ENCODE measurements at places on chromosomes 7 and 10. TPM values are rescaled to one million over a fixed set of nuclear protein-coding genes. Genes with fewer than 3 reads are reported as not detected.
A peak's percentile ranks its signal among the peaks of the same experiment; 100 is the strongest.

GRCh38 chr10:61272781-61273180 lies 180.4 kb downstream of the TMEM26 start:
- DNase-seq = no peak

Gene STAM
- total RNA-seq = 55.0 TPM

DNA sequence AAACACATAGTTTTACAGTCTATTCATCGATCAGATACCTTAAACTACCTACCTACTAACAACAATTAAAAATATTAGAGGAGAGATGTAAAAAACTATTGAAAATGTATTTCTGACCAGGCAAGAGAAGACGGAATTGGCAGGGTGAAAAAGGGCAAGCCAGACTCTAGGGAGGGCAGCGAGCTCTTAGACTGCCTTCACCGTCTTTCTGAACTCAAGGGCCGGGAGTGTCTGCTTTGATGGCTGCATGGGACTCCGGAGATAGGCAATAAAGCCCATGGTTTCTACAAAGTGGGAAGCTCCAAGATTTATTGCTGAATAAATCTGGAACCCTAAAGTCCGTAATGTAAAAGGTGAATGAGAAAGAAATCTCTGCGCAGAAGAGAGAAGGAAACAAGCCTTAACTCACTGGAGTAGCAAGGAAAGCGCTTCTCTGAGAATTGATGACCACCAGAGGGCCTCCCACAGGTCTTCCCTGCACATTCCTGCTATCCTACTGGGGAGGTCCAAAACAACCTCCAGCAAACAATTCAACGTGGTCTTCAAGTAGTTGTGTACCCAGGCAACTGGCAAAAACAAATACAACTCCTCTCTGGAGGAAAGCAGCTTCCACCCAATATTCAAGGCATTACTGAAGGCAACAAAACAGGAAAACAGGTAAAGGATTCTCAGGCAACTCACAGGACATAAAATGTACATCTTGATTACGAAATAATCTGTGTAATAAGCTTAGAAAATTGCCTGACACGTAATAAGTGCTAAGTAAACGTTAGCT lies 181.3 kb downstream of the SDK1 start:
- DNase-seq = no peak

Gene MBL2
- total RNA-seq = not detected

- no peak for DNase-seq
Measured at GRCh38 chr7:144528536-144529045, 125.1 kb upstream of the NOBOX start.

Gene SLC13A1
- total RNA-seq = not detected

- no peak for DNase-seq
Measured at GRCh38 chr7:100407285-100408180, 21.0 kb downstream of the ZCWPW1 start.

DNA sequence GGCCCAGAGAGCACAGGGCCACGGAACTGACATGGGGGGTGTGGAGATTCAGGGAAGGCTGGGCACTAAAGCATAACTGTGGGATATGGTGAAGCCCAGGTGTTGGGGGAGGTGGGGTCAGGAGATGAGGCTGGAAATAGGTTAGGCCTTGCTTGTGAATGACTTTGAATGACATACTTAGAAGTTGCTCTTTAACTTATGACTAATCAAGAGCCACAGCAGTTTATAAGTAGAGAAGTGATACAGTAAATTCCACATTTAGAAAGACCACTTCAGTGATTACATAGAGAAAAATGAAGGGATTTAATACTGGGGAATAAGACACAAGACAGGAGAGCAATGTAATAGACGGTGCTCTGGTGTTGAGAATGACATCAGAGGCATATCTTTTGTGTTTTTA lies 120.8 kb upstream of the SEC61G start:
- DNase-seq = no peak

DNA sequence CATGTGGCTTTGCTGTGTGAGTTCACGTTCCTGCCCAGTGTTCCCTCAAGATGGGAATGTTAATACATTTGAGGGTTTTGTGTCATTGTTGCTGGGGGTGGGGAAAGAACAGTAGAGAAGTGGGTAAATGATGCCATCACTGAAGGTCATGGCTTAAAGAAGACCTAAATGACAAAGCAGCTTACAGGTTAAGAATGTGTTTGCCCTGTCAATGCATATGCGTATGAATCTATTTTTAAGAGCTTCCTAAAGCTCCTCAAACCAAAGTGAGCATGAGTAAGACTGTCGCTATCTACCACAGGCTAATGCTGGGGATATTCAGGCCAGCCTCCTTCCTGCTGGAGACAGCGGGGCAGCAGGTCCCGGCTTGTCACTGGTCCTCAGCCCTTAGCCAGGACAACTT lies 162.9 kb downstream of the CREB5 start:
- no peak for DNase-seq

Gene TMEM196
- total RNA-seq = 1.0 TPM

DNA sequence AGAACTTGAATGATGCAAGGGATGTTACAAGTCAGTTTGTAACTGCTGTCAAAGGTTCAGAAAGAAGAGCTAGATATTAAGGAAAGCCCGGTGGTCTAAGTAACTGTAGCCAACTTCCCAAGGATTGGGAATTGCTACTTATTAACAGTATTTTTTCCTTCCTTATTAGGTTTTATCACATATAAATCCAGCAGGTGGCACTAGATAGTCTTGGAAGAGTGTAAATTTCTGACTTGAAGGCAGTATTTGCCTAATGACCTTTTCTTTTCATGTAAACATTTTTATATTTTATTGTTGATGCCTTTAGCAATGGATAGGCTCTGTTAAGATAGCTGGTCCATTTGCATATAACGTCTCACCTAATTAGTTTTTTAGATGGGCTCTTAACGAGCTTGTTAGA lies 51.2 kb downstream of the ANLN start:
- peak; percentile 2 for DNase-seq

- no peak for DNase-seq
Measured at GRCh38 chr7:50957431-50957830, 174.7 kb upstream of the GRB10 start.

- DNase-seq = no peak
Measured at GRCh38 chr10:90417029-90417428, 440.8 kb downstream of the HTR7 start.

Gene PRTFDC1
- total RNA-seq = 29.2 TPM

GRCh38 chr10:102988404-102989314 lies 70.6 kb downstream of the CNNM2 start:
- DNase-seq = no peak

Gene OPN1SW
- not detected for total RNA-seq

DNA sequence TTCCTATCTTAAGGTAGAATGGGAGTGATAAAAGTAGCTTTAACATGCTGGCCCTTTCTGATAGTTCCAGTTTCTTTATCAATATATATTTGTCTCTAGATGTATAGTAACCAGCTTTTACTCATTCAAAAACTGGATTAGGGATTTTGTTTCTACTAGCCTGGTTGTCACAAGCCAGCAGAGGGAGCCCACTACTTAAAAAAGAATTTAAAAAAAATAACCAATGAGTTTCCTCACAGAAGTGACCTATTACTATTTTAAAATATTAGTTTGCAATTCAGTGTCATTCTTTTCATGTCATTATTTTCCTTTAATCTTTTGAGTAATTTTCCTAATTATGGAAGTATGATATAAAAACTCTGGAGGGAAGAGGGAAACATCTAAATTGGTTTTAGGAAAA lies 142.1 kb downstream of the PHTF2 start:
- DNase-seq = no peak

Gene COL13A1
- total RNA-seq = 9.2 TPM

DNA sequence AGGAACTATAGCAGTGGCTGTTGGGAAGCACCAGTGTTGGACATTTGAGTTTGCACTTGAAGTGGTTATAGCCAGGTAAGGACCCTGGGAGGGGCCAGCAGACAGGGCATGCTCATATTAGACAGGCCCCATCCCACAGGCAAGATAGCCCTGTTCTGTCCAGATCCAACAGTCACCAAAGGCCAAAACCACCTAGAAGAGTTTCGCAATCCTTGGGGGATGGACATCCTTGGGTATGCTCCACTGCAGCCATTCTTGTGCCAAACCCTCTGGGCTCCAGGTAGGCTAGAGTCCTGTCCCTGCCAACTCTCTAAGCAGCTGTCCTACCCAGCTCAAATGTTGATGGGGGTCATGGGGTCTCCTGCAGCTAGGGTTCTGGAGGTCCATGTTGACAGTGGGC lies 76.8 kb downstream of the TMEM26 start:
- DNase-seq = no peak

Gene SFMBT2
- total RNA-seq = 30.9 TPM

GRCh38 chr7:71186535-71187057 lies 54.7 kb downstream of the GALNT17 start:
- DNase-seq = no peak

GRCh38 chr7:95095966-95096540 lies 188.7 kb downstream of the PPP1R9A start:
- DNase-seq = no peak

Gene MALRD1
- total RNA-seq = 13.8 TPM

DNA sequence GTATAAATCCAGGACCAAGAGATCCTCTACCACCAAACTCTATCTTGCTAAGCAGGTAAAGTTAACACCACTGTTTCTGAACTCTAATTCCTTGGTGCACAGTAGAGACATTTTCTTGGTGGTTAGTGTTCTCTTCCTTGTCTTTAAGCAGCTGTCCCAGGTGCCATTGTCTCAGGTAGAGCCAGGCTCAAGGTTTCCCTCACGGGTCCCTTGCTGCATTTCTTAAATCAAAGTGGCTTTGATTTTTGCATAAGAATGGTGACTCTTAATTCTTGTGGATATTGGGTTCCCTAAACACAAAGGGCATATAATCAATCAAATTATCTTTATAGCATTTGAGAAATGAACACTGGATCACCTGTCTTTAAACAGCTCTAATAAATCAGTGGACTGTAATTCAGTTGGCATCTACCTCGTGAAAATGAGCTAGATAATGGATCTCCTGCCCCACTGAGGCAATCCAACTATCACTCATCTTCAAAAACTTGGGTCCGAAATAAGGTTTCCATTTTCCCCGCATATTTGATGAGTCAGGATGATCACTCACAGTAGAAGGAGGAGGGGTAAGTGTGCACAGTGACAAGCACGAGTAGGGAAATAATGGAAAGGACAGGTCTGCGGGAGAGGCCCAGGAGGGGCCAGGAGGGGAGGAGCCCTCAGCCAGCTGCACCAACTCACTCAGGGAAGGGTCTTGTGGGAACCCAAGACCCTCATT lies 2.4 kb downstream of the ABCC2 start:
- no peak for DNase-seq

- no peak for DNase-seq
Measured at GRCh38 chr7:102287111-102287980, 678 bp downstream of the SH2B2 start.

- no peak for DNase-seq
Measured at GRCh38 chr7:38753347-38753746, 122.2 kb upstream of the AMPH start.

DNA sequence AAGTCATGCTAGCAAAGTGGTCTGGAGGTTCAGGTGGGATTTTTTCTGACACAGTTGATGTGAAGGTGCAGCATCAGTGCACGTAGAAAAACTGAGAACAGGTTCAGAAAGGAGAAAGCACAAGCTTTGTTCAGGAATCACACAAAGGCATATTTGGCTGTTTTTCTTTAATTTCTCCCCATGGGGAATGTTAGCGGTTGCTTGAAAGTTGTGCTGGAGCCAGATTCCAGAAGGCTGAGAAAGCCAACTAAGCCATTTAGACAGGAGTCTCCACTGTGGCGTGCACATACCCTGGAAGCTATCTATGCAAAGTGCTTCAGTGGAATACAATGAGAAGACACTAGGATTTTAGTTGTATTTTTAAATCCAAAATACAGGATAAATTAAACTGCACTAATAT lies 201.4 kb downstream of the PCLO start:
- DNase-seq = no peak

DNA sequence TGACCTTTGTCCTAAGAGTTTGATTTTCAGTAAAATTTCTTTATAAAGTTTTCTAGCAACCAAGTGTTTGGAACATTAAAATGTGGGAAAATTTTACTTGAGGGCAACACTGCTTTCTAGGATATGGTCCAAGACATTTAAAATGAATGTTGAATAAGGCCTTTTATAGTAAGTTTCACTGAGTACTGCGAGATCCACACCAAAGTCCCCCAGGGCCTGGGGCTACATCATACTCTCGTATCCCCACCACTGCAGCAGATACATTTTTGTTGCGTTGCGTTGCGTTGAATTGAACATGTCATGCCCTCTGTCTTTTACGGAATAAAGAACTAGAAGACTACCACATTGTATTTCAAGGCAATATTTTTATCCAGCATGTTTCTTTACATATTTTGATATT lies 44.5 kb downstream of the PRTFDC1 start:
- no peak for DNase-seq

Data from urinary bladder (tissue), 4 donors.